ENCODE measurements at places on chromosomes 1 and 21.
A peak's percentile ranks its signal among the peaks of the same experiment; 100 is the strongest.

GRCh38 chr1:112402682-112403643 is 6.9 kb downstream of the CTTNBP2NL start:
- DNase-seq, result no peak

DNA sequence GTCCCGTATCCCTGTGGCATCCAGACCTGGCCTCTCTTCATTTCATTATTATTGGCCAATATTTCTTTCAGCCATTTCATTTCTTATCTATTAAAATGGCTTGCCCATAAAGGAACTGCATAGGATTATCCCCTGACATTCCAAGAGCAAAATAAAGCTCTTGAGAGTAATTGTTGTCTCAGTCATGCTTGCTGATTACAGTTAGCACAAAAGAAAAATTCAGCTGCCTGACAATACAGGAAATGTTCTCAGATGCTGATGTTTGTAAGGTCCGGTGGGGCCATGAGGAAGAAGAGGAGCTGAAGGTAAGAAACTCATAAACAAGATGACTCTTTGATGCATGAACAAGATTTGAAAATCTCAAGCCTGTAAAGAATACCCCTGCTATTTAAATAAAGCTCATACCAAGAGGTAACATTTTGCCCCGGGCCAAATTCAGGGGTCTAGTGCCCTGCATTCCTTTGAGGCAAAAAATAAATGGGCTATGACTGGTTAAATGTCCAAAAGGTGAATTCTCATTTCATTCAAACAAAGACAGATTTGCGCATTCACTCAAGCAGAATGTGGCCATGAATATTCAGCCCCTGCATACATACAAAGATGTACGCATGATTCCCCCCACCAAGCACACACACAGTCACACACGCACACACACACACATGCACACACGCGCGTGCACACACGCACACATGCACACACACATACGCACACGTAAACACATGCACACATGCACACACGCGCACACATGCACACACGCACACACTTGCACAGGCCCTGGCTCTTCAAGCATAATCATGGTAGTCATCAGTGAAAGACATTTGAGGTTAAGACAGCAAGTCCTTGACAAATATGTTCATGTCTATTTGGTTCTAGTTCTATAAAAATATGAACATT is 44.8 kb downstream of the KCNJ15 start:
- no peak for DNase-seq

DNA sequence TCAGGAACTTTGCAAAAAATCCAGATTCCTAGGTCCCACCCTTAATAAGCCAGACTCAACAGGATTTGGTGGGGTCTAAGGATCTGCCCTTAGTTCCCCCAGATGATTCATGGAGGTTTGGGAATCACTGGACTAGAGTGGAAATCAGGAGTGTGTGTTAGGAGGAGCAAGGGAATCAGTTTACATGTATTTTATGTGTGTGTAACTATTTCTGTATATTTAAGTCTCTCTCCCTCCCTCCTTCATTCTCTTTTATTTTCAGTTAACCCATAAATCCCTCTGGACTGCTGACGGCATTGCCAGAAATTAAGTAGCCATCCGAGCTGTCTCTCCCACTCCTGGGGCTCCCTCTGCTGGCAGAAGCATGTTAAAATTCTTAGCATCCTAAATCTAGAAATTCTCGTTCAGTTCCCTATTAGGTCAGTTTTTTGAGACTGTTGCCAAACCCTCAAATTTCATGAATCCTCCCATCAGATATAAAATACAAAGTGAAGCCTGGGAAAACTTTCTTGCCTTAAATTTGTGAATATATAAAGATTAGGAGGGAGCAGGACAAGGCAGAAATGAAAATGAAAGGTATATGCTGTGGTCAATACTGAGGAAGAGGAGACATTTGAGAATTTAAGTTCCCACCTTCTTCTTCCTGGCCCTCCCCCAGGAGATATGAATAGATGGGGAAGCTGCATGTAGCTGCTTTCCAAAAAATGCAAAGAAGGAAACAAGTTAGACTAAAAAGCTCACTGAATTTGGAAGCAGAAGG is 11.7 kb upstream of the HSD11B1 start:
- DNase-seq, result peak; percentile 77

GRCh38 chr1:26289158-26290059 is 9.5 kb downstream of the SH3BGRL3 start:
- DNase-seq, result no peak

DNA sequence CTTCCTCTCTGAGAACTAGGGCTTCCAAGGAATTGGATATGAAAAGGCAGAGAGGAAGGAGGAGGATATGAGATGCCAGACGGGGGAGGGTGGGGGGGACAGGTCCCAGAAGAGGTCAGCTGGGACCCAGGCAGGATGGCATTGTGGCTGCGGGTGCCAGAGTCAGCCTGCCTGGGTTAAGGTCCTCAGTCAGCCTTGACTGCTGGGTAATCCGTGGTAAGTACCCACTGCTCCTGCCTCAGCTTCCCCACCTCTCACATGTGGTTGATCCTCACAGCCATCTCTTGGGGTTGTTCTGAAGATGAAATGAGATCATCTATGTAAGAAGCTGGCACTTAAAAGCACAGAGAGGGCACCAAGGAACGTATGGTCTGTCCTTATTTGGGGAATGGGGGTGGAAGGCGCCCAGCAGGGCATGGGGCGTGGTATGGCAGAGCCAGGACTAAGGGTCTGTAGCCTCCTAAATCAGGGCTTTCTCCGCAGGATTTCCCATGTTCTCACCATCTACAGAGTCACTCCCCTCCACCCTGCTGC is 23.8 kb downstream of the ELF3 start:
- DNase-seq, result no peak

- no peak for DNase-seq
Measured at GRCh38 chr1:209646558-209646957, 5.7 kb downstream of the LAMB3 start.

DNA sequence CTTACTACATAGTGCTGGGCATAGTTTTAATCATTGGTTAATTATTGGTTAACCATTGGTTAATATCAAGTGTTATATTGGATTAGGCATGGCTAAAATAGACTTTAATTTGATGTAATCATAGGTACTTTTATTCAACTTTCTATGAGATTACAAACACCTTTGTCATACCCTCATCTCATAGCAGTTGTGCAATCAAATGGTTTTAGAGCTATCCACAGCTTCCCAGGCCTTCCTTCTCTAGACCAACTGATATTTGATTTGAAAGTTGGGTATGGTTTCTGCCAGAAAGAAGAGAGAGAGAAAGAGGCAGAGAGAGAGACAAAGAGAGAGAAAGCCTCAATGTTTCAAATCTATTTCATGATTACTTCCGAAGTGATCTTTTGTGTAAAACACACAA is 9.6 kb upstream of the RGS1 start:
- no peak for DNase-seq

DNA sequence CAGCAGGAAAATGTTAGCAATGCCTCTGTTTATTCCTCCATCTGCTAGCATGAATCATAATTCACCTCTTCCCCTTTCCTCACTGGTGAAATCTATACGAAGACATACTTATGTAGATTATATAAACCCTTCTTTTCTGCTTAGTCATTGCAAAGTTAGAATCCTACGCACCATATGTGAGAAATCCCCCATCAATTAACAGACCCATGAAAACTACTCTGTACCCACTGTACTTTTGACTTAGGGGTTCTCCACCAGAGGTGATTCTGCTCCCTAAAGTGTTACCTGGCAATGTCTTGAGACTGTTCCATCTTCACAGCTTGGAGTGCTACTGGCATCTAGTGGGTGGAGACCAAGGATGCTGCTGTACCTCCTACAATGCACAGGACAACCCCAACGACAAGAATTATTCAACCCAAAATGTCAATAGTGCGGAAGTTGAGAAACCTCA is 49.6 kb upstream of the KCTD3 start:
- no peak for DNase-seq

DNA sequence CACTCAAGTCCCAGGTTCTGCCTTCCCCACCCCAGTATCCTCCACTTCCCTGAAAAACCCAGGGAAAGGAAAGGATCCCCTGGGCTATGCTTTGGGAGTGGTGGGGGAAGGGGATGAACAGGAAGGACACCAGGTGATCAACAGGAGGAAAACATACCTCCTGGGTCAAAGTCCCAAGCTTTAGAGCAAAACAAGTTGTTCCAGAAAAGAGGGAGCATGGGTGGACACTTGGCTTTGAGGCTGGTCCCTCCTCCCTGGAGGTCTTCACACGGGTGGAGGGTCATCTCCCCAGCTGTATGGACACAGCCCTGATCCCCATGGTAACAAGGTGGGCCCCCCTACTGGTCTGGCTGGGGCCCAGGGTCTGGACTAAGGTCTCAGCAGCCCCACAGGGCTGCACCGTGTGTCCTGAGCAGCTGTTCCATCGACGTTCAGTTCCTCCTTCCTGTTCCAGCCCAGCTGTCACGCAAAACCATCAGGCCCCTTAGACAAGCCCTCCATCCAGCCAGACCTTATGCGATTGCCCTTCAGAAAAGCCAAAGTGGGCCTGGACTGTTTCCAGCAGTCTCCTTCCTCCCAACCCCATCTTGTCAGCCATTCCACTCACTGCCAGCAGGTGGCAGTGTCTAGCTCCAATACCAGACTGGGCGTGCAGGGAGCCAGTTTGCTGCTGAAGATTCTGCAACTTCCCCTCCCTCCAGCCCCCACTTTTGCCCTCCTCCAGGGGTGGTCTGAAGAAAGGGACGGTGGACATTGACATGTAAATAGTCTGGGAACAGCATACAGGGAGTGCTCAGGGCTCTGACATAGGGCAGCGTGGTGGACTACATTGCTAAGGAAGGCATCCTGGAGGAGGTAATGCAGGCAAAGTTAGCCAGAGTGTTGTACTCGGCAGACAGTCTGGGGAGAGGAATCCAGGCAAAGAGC is 2.9 kb upstream of the PDZK1IP1 start:
- peak; percentile 72 for DNase-seq

DNA sequence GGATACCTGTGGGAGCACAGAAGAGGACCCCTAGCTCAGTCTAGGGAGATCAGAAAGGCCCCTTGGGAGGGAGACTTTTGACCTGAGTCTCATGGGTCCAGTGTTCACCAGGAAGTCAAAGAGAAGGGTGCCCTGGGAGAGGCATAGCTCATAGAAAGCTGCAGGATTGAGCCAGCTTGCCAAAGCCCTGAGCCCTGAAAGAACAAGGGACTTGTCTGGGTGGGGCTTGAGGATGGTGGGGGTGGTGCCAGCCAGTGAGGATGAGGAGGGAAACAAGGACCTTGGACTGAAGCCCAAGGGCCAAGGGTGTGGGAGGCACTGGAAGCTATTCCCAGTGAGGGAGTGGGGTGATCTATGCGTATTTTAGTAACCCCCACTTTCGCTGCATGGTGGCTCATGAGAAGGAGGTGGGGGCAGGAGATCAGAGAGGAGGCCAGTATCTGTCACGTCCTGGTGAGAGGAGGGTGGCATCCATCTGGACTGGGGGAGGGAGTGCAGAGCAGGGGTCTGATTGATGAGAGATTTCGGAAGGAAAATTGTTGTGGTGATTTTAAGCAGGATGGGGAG is 28.4 kb downstream of the DMBX1 start:
- no peak for DNase-seq

GRCh38 chr21:37367703-37368540 is 1.3 kb downstream of the DYRK1A start:
- no peak for DNase-seq
